Muscle of leg (tissue), 16 donors: ENCODE measurements at places on chromosomes 16 and 17. TPM values are rescaled to one million over a fixed set of nuclear protein-coding genes. Genes with fewer than 3 reads are reported as not detected.
A peak's percentile ranks its signal among the peaks of the same experiment; 100 is the strongest.

GRCh38 chr16:9123871-9124270 is 32.4 kb downstream of the HAPSTR1 start:
- H3K27me3 ChIP-seq: no peaks in the 10 kb centered on the region
- no peak for DNase-seq
- peaks cover 5% of the 10 kb centered on the region for H3K4me1 ChIP-seq

DNA sequence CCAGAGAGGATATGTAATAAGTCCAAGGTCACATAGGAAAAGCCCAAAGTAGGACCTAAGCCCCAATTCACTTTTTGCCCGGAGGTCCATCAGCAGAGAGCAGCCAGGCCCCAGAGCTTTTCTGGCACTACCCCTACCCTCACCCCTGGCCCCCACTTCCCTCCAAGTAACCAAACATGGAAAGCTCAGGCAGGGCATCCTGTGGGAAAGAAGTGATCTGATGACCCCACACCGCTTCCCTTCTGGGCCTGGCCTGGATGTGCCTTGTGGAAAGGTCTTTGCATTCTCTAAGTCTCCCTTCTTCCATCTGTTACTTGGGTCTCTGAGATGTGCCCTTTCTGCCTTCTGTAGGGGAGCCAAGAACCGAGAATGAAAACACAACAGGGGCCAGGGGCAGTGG is 136.9 kb downstream of the TMEM132E start:
- H3K27ac ChIP-seq: no peak overlapping the region
- no peaks in the 10 kb centered on the region for H3K27me3 ChIP-seq
- no peak for DNase-seq
- no peaks in the 10 kb centered on the region for H3K36me3 ChIP-seq
- no peak overlapping the region for H3K4me3 ChIP-seq

DNA sequence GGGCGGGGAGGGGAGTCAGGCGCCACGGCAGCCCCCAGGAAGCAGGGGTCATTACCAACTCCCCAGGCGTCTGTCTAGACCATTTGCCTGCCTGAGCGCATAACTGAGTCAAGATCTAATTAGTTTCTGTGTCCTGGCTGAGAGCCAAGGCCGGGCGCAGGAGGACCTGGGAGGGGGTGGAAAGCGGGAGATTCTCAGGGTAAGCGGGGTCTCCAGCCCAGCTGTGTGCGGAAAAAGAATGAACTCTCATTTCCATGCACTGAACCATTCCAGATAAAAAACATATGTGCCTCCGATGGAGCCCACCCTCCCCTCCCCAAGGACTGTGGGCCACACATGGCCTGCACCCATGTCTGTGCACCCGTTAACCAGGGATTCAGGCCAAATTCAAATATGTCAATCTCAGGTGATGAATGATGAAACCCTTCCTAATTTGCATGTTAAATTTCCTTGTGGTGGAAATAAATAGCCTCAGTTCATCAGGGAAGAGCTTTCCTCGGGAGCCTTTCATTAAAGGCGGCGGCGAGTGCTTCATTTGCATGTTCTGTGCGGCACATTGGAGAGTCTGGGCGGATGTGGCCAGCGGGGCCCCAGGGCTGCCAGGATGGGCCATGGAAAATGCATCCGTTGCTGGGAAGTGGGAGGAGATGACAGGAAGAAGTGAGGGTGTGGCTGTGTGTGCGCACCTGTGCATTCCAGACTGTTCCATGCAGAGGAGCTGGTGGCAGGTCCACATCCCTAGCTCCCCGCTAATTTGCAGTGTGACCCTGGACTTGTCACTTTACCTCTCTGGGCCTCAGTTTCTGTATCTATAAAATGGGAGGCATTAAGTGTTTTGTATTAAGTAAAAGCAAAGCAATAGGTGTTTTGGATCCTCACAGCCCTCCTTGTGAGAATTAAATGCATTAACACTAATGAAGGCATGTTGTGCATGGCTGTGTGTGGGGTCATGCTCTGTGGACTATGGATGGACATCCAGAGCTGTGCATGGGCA is 151.1 kb downstream of the SDK2 start:
- H3K36me3 ChIP-seq: no peaks in the 10 kb centered on the region
- peak; percentile 16 for DNase-seq
- H3K4me3 ChIP-seq: no peak overlapping the region

- no peak overlapping the region for H3K4me3 ChIP-seq
- no peak overlapping the region for H3K27ac ChIP-seq
- H3K36me3 ChIP-seq: no peaks in the 10 kb centered on the region
- H3K27me3 ChIP-seq: no peaks in the 10 kb centered on the region
- no peaks in the 10 kb centered on the region for H3K4me1 ChIP-seq
Observed at GRCh38 chr17:34226011-34226743, 28.9 kb upstream of the CCL2 start.

WNT9B gene
- total RNA-seq: 0.04 TPM

CACNB1 gene
- 151 TPM for total RNA-seq

CHP2 gene
- total RNA-seq: 0.04 TPM

MEFV gene
- 0.27 TPM for total RNA-seq
